ENCODE measurements at places on chromosomes 11 and 22. TPM values are rescaled to one million over a fixed set of nuclear protein-coding genes. Genes with fewer than 3 reads are reported as not detected.

The KRTAP5-2 gene
- total RNA-seq: not detected

The ABCC8 gene
- not detected for total RNA-seq

The KRTAP5-9 gene
- total RNA-seq: not detected

The HEPACAM gene
- total RNA-seq: not detected

The POTEH gene
- not detected for total RNA-seq

The CARS1 gene
- 96.8 TPM for total RNA-seq

The SHANK2 gene
- not detected for total RNA-seq

The APOC3 gene
- total RNA-seq: not detected

The DGCR6L gene
- total RNA-seq: 41.2 TPM

The FEN1 gene
- total RNA-seq: 132 TPM

The PRAME gene
- total RNA-seq: not detected

The MUC6 gene
- total RNA-seq: not detected

The SLC5A1 gene
- total RNA-seq: not detected

The CTSD gene
- total RNA-seq: 104 TPM

The OR52R1 gene
- not detected for total RNA-seq

The IL17REL gene
- total RNA-seq: not detected

The CCS gene
- total RNA-seq: 25.4 TPM

The CCDC82 gene
- 24.1 TPM for total RNA-seq

The P2RY2 gene
- not detected for total RNA-seq

The KCNQ1OT1 gene
- total RNA-seq: 0.21 TPM

The TMEM132A gene
- 1.1 TPM for total RNA-seq

The OR10D3 gene
- total RNA-seq: not detected

The OR2AG1 gene
- not detected for total RNA-seq

The RASGRP2 gene
- 2.7 TPM for total RNA-seq

The MS4A12 gene
- total RNA-seq: not detected

The BACE1-AS gene
- 4.8 TPM for total RNA-seq

The C11orf87 gene
- not detected for total RNA-seq

The POU2AF2 gene
- total RNA-seq: not detected

The PLEKHB1 gene
- 7.3 TPM for total RNA-seq

The MIOX gene
- 0.42 TPM for total RNA-seq

The MOB2 gene
- 22.0 TPM for total RNA-seq

The PGA5 gene
- total RNA-seq: not detected

The APOBEC3B gene
- 10.7 TPM for total RNA-seq

The PHOX2A gene
- not detected for total RNA-seq

The PRDM10 gene
- 13.9 TPM for total RNA-seq

The CARD18 gene
- total RNA-seq: not detected

The P2RX6 gene
- 0.40 TPM for total RNA-seq

The YPEL4 gene
- total RNA-seq: not detected

The OR52H1 gene
- not detected for total RNA-seq

The PLAAT4 gene
- total RNA-seq: 7.4 TPM

The AMBRA1 gene
- total RNA-seq: 28.7 TPM

The ANGPTL5 gene
- total RNA-seq: not detected

The FAT3 gene
- not detected for total RNA-seq

The PATZ1 gene
- 34.1 TPM for total RNA-seq
